ENCODE measurements at places on chromosomes 4 and X.

DNA sequence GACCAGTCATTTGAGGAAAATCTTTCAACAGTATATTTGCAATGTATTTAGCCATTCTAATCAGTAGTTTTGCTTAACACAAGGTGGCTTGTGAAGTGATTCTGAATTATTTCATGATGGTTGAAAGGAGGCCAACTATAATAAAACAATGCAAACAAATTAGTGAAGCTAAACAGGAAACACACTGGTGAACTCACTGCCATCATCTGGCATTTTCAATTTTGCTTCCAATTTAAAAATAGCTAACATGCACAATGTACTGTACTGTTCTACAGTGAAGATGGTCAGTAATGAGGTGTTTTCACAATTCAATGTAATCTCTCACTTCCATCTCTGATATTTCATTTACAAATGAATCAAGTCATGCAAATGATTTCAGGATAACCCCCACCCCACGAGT lies 31.1 kb downstream of the PGRMC2 start:
- no peak for DNase-seq

- DNase-seq: no peak
Measured at GRCh38 chrX:45806410-45807121, 605.9 kb upstream of the DIPK2B start.

DNA sequence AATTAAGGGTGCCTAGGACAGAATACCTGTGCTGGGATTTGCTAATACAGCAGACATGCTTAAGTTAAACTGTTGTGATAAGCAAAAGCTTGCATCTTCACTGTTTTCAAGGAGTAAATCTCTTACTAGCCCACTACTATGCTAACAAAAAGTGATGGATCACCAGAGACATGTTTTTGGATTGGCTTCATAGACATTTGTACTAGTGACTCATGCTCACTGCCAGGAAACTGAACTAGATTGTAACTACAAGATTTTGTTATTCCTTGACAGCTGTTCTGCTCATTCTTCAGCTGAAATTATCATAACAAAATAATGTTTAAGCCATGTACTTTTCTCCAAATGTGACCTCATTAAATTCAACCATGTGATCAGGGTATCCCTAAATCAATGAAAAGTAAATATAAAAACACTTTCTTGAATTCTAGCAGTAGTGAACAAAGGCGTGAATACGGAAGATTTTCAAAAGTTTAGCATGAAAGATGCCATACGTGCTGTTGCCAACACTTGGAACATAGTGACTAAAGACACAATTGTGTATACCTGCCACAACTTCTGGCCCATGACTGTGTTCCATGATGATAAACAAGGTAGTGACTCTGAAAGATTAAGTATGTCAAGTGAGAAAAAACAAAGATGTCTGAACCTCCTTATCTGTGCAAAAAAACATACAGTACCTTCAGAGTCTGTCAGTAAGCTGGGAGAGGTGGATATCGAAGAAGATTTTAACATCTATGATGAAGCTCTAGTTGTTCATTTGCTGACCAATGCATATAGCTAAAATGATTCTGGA lies 154.0 kb downstream of the BTC start:
- DNase-seq: no peak

GRCh38 chrX:132034648-132035047 lies 11.5 kb downstream of the STK26 start:
- DNase-seq: no peak

DNA sequence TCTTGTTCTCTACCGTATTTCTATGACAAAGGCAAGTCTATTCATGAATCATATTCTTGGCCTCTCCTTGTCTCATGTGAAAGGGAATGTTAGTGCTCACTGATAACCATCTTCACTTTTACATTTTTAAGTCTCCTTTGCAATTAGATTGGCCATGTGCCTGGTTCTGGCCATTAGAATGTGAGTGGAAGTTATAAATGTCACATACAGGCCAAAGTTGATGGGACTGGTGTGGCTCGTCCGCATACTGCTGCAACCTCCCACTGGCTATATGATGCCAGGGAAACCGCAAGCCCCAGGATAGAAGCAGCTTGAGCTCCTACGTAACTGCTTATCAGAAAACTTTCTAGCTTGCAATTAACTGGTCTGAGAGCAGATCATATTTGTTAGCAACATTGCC lies 86.1 kb downstream of the MAGEC1 start:
- no peak for DNase-seq

- DNase-seq: no peak
Measured at GRCh38 chrX:3592184-3592583, 121.3 kb downstream of the PRKX start.

- no peak for DNase-seq
Measured at GRCh38 chr4:94911106-94911505, 153.4 kb downstream of the BMPR1B start.

DNA sequence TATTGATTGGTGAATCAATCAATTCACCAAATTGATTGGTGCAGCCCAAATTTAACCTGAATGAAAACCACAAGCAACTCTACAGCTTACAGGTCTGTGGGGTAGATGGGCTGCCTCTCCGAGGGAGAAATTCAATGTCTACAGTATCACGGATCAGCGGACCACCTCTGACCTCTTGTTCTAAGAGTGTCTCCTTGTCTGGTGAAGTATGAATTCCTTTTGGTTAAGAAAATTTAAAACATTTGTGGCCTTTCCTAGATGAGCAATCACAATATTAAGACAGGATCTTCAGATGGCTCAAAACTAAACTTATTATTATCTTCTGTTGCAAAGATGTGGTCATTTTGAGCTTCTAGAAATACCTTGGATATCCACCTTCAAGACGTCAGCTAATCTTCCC lies 153.3 kb downstream of the IL15 start:
- DNase-seq: no peak

GRCh38 chr4:129899849-129900248 lies 803.9 kb downstream of the C4orf33 start:
- no peak for DNase-seq

GRCh38 chr4:34939073-34939472 lies 1305.2 kb downstream of the ARAP2 start:
- DNase-seq: no peak

GRCh38 chr4:61199873-61200186 lies 296 bp upstream of the ADGRL3 start:
- no peak for DNase-seq

DNA sequence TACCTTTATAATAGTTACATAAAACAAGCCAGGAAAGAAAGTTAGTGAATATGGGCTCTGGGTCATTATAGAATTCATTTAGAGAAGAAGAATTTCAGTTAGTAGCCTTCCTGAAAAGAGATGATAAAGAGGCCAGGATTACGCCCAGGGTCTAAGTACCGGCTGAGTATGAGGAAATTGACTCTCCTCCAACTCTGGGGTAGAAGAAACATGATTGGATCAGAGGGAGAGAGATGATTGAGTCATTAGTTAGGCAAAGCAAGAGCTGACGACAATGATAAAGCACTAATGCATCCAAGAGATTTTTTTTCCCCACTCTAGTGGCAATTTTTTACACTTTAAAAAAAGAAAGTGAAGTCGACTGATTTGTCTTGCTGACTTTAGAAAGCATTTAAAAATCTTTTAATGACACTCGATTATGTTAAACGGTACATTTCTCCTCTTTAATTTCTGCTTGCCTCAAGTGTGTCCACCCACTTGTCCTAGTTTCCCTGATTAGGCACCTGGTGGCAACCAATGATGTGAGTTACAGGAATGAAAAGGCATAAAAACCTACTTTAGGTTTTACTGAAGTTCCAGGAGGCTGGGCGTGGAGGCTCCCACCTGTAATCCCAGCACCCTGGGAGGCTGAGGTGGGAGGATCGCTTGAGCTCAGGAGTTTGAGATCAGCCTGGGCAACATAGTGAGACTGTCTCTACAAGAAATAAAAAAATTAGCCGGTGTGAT lies 37.3 kb upstream of the IGFBP7 start:
- no peak for DNase-seq

- peak; percentile 26 for DNase-seq
Measured at GRCh38 chr4:139934057-139934707, 219.8 kb downstream of the MAML3 start.

DNA sequence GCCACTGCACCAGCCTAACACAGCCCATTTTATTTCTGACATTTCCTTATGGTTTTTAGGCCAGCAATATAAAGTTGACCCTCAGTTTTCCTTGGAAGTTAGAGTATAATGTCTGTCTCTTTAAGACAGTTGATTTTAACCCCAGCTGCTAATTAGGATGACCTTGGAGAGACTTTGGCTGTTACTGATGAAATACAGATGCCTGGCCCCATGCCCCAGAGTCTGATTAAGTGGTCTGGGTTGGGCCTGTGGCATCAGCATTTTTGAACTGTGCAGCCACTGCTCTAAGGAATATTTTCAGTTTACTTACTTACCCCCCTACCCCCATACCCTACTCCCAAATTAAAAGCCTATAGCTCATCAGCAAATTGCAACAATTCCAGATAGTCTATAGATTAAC lies 85.8 kb downstream of the DCLK2 start:
- no peak for DNase-seq

- DNase-seq: no peak
Measured at GRCh38 chrX:115957862-115958490, 212.6 kb upstream of the AGTR2 start.

DNA sequence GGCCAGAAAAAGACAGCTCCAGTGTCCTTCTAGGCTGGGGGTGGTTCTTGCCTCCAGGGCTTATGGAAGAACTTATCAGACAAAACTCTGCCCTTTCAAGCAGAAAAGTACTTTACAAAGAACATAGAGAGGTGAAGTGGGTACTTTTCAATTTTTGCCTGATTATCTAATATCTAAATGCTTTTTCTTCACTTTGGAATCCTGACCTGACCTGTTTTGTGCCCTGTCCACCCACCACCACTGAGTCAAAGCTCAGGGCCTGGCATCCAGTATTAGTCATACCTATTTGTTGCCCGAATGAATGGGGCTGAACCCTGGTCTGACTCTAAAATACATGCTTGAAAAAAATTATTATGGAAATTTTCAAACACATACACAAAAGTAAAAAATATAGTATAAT lies 37.2 kb downstream of the RTL9 start:
- DNase-seq: no peak

- DNase-seq: no peak
Measured at GRCh38 chrX:126994032-126994600, 174.6 kb downstream of the PRR32 start.

DNA sequence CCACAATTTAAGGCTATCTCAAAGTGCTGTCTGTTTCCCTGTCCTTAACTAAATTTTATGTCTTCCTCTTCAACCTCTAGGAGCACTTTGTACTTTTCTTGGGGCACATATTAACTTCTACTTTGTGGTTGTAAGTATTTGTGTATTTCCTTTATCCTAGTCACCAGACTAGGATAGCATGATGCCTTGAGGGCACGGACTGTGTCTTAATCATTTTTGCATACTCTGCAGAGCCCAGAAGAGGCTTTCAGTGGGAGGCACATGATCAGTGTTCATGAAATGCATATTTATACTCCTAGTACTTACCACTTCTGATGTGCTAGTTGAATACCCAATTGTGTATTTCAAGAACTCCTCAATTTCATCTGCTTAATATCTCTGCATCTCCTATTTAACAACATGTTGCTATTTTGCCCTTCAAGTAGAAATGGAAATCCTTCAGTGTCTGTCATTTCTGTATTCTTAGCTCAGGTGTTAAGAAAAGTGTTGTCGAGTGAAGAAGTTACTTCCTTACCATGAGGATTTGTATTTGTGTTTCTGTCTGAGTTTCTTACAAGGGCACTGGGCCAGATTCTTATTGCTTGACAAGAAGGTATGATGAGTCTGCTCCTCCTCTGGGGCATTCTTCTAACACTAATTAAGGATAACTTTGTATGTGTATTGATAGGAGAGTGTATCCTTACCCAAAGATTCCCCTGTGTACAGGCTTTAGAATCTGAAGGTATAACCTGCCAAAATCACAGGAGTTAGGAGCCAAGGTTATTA lies 28.3 kb upstream of the PGRMC2 start:
- no peak for DNase-seq

DNA sequence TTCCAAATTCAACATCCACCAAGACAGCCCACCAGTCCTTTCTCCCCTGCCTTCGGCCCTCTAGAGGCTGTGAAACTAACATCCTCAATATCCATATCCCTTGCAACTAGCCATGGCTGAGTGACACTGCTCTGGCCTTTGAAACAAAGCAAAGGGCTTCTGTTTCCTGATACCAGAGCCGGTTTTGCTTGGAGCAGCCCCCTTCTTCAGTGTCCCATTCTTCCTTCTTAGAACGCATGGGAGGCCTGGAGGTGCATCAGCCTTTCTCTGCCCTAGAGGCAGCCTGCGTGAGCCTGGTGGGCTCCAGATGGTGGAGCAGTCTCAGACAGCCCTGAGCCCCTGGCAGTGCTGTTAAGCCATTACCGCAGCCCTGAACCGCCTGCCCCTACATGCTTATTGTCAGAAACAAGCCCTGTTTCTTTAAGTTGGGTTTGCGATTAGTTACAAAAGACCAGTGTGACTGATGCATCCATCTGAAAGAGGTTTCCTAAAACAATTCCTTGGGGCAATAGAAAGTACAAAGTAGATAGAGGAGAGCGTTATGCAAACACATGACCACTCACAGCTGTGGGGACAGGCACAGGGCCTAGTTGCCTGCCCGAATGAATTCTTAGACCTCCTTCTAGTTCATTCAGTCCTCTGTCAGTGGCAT lies 74.1 kb downstream of the EVC start:
- no peak for DNase-seq

GRCh38 chrX:109826954-109827708 lies 94.1 kb upstream of the ACSL4 start:
- DNase-seq: no peak

DNA sequence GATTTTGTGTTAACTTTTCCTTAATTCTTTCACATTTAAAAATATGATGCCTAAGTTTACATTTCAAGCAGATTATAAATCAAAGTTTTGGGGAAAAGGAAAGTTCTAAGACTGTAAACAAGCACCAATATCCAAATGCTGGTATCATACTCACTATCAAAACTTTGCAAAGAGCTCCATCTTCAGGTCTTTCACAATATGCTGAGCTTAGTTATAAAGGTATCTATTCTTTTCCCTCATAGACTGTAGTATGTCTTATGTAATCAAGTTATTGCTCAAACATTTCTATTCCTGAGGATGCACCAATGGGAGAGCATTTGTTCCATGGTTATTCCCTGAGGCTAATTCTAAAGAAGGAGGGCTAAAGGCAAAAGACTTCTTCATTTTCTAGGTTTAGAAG lies 207.9 kb upstream of the FAM241A start:
- no peak for DNase-seq

DNA sequence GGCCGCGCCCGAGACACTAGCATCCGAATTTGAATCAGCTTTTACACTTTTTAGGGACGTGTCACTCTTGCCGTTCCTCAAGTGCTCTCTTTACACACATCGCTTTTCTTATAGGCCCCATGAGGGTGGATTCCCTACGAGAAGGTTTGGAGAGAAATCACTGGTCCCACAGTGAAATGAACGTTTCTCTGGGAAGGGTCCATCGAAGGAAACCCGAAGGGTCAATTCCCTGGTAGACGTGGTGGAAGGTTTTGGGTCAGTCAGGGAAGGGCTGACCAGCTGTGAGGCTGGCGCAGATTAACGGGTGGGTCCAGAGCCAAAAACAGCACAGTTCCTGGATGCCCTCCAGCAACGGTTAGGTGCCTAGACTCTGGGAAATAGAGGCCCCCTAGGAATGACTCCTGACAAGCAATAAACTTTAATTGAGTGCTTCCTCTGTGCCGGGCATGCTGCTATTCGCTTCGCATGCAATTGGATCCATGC lies 35.9 kb downstream of the ETDC start:
- no peak for DNase-seq
